ENCODE measurements at places on chromosomes 2 and 18. TPM values are rescaled to one million over a fixed set of nuclear protein-coding genes. Genes with fewer than 3 reads are reported as not detected.

Gene MC5R
- total RNA-seq = not detected

Gene GCG
- total RNA-seq = 0.17 TPM

Gene L3MBTL4
- not detected for total RNA-seq

Gene RND3
- total RNA-seq = 96.0 TPM

Gene ABCG8
- not detected for total RNA-seq

Gene MALL
- total RNA-seq = not detected

Gene TCF23
- total RNA-seq = not detected

Gene TUBA3E
- not detected for total RNA-seq

Gene LRRC30
- not detected for total RNA-seq

Gene SERPINB12
- total RNA-seq = 0.29 TPM

Gene C1QL2
- not detected for total RNA-seq

Gene TRIM43
- total RNA-seq = not detected

Gene KDM3A
- total RNA-seq = 20.4 TPM

Gene PRKAG3
- total RNA-seq = not detected

Gene ALPG
- not detected for total RNA-seq

Gene COL5A2
- total RNA-seq = 187 TPM

Gene FBXO41
- total RNA-seq = 4.0 TPM

Gene TUBB8B
- not detected for total RNA-seq

Gene ALKAL2
- not detected for total RNA-seq

Gene COL4A3
- total RNA-seq = not detected

Gene PAIP2B
- 0.17 TPM for total RNA-seq

Gene HOXD13
- not detected for total RNA-seq

Gene ID2
- total RNA-seq = 240 TPM

Gene BCL11A
- total RNA-seq = 0.13 TPM

Gene SERPINB8
- 17.8 TPM for total RNA-seq

Gene RAMP1
- 13.5 TPM for total RNA-seq

Gene ADD2
- not detected for total RNA-seq

Gene REG3G
- not detected for total RNA-seq

Gene FECH
- 35.9 TPM for total RNA-seq

Gene AQP12A
- not detected for total RNA-seq

Gene FAM237A
- total RNA-seq = not detected

Gene EIF2B4
- 40.1 TPM for total RNA-seq

Gene ERFE
- total RNA-seq = 24.2 TPM

Gene METTL5
- total RNA-seq = 48.7 TPM

Gene TMX3
- 81.0 TPM for total RNA-seq

Gene SPP2
- not detected for total RNA-seq

Gene TCF7L1
- total RNA-seq = 0.46 TPM

Gene DSG1
- not detected for total RNA-seq

Gene CPLX4
- not detected for total RNA-seq

Gene NIFK
- total RNA-seq = 55.7 TPM

Gene DSC3
- total RNA-seq = not detected

Gene DNAJC5G
- not detected for total RNA-seq

Gene FZD7
- 13.5 TPM for total RNA-seq

Gene DAW1
- total RNA-seq = 0.23 TPM

Gene PTPRM
- 28.1 TPM for total RNA-seq

Gene DSG2
- under 0.01 TPM for total RNA-seq

Gene SIX2
- total RNA-seq = 55.6 TPM

Gene CASP8
- 19.6 TPM for total RNA-seq

Gene DRC1
- not detected for total RNA-seq

Gene RAB12
- 53.0 TPM for total RNA-seq

Gene MREG
- total RNA-seq = 3.6 TPM

Gene ASXL3
- total RNA-seq = under 0.01 TPM

Gene FAM110C
- not detected for total RNA-seq

Measured in LHCN-M2 (cell line).